ENCODE measurements at places on chromosomes 7 and 10. TPM values are rescaled to one million over a fixed set of nuclear protein-coding genes. Genes with fewer than 3 reads are reported as not detected.

DNA sequence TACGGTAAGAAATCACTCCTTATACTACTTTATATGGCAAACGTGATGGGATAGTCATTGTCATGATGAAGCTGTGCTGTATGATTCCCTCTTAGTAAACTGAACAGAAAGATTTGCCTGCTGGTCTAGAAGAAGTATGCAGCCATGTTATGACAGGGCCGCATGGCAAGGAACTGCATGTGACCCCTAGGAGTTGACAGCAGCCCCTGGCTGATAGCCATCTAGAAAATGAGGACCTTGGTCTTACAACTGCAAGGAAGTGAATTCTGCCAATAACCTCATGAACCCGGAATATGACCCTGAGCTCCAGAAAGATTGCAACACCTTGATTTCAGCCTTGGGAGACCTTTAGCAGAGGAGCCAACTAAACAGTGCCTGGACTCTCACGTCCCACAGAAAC is 193.3 kb downstream of the SEMA3E start:
- no peak for DNase-seq

DNA sequence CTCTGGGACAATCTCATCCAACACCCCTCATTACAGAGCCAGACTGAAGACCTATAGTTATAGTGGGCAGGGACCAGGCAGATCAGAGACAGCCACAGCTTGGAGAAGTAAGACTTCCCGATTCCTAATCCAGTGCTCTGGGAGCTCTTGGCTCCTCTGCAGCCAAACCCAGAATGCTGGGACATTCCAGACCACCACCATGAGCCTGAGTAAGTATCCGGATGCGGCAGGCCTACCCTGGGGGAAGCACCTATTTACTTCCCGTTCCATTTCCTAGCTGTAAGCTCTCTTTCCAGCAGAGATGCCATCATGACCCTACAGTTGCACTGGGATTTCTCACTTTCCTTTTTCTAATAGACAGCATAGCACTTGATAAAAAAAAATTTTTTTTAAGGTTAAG is 16.4 kb downstream of the HIP1 start:
- no peak for DNase-seq

GRCh38 chr10:96416643-96417042 is 57.8 kb upstream of the OPALIN start:
- peak; percentile 12 for DNase-seq

DNA sequence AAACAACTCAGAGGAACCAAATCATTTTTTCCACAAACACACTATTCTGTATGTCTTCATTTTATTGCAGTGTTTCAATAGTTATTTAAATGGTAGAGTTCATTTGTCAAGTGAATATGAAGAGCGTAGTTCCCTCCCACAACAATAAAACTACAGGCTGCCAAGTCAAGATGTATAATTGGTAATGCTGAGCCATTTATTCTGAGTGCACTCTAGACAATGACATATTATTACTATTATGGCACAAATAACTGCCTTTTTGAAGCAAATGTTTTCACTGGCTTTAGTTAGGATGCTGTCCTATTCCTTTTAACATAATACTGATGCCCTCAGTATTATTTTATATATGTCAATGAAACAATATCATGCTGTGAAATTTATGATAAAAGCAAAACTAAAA is 102.7 kb upstream of the PCDH15 start:
- no peak for DNase-seq

- peak; percentile 83 for DNase-seq
Observed at GRCh38 chr10:94299417-94299816, 63.3 kb downstream of the NOC3L start.

DNA sequence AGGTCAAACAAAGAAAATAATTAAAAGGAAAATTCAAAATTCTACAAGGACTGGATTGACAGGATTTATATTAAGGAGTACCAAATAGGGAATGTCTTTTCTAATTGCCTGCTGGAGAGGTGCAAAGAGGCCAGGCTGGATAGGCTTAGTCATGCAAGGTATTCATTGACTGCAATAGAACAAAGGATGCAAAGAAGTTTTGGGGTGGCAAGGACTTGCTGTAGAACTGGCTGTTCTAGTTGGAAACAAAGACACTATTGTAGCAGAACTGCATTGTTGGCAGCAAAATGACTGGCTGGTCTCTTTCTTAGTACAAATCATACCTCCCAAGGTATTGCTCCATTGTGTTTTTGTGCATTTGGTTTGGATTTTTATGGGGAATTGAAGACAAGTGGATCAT is 10.1 kb downstream of the ITGB8 start:
- DNase-seq, result no peak

The TRPV6 gene
- total RNA-seq, result 0.46 TPM

The MMP21 gene
- total RNA-seq, result not detected

Measured in astrocyte (in vitro differentiated cells and primary cell).